Activated naive CD4-positive, alpha-beta T cell treated with anti-CD3 and anti-CD28 coated beads, Interleukin-2, amount 10 ng/mL, durations not matched to agents 5 hours and 36 hours (primary cell): ENCODE measurements at places on chromosomes 1 and 21. TPM values are rescaled to one million over a fixed set of nuclear protein-coding genes. Genes with fewer than 3 reads are reported as not detected.

The FMO4 gene
- total RNA-seq: 1.5 TPM

The C1orf185 gene
- not detected for total RNA-seq

The PGLYRP3 gene
- not detected for total RNA-seq

The CCDC181 gene
- not detected for total RNA-seq

The FAM89A gene
- 5.1 TPM for total RNA-seq

The TRPM2 gene
- 37.3 TPM for total RNA-seq

The NCF2 gene
- total RNA-seq: 12.9 TPM

The TTLL10 gene
- total RNA-seq: not detected

The SHISAL2A gene
- total RNA-seq: 27.3 TPM

The S100A9 gene
- not detected for total RNA-seq

The ADCY10 gene
- total RNA-seq: 0.05 TPM

The FOXD3 gene
- not detected for total RNA-seq

The CLIC6 gene
- total RNA-seq: not detected

The ZMYND12 gene
- total RNA-seq: 0.91 TPM

The MANEAL gene
- 0.99 TPM for total RNA-seq

The SLC45A3 gene
- total RNA-seq: not detected

The CFHR5 gene
- total RNA-seq: not detected

The PKP1 gene
- total RNA-seq: not detected

The SZRD1 gene
- 146 TPM for total RNA-seq

The DCST1 gene
- not detected for total RNA-seq

The SYTL1 gene
- 130 TPM for total RNA-seq

The C1orf87 gene
- not detected for total RNA-seq

The MYOG gene
- not detected for total RNA-seq

The CYP2J2 gene
- total RNA-seq: 1.3 TPM

The CA14 gene
- total RNA-seq: not detected

The PLXNA2 gene
- 0.43 TPM for total RNA-seq

The FMO3 gene
- total RNA-seq: not detected

The GRHL3 gene
- total RNA-seq: not detected

The TRAF3IP3 gene
- 463 TPM for total RNA-seq

The LCE1F gene
- not detected for total RNA-seq

The ADAMTSL4 gene
- total RNA-seq: 0.14 TPM
